ENCODE measurements at places on chromosomes 7 and 10.

GRCh38 chr10:91908337-91909116 lies 759 bp downstream of the FGFBP3 start:
- ATAC-seq, result peak; percentile 91

GRCh38 chr7:79176859-79177477 lies 276.5 kb downstream of the MAGI2 start:
- ATAC-seq, result peak; percentile 91

DNA sequence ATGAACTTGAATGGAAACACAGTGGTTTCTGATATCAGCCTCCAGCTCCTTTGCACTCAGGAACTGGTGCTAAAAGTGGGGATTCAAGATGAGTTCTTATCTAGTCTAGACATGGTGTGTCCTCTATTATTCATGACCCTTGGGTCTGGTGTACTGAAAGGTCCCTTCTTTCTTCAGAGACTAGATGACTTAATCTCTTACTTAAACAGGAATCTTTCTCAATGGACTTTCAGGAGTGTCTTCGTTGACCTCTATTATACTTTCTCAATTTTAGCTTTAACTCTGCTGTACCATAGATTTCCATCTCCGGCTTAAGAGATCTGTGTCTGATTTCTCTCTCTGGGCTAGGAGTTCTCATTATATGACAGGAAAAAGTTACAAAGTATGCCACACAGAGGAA lies 83.5 kb upstream of the INHBA start:
- ATAC-seq, result no peak

DNA sequence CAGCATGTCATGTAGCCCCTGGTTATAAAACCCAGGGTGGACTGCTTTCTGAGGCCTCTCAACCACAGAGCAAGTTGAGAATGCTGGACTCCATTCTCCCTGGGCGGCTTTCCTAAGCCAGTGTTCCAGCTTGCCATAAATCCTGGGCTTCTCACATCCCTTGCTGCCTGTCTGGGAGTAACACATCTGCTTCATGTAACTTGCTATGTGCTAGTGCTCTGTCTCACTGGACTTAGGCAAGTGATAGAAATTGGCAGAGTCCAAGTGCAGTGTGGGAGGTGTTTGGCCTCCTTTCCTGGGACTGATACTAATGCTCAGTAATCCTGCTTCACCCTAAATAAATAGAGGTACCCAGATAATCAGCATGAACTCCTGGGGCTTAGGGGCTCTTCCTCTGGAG lies 277.1 kb upstream of the POM121L12 start:
- no peak for ATAC-seq

- ATAC-seq, result no peak
Observed at GRCh38 chr10:3465406-3465891, 292.9 kb upstream of the PITRM1 start.

GRCh38 chr10:114581071-114581470 lies 77.0 kb downstream of the ABLIM1 start:
- ATAC-seq, result no peak

DNA sequence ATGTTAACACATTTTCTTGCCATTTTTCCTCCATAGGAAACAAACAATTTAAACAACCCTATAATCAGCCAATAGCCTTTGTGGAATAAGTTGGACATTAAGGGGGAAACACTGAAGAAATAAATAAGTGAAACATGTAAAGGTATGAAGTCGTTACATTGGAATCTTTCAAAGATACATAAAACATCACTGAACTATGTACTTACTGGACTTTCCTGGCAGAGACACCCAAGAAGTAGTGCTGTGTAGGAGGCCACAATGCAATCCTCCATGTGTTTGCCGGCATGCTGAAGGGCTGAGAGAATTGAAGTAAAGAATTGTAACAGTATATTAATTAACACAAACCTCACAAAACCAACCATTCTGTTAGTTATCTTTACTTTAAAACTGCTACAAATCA lies 76.5 kb upstream of the GRID1 start:
- ATAC-seq, result peak; percentile 40

DNA sequence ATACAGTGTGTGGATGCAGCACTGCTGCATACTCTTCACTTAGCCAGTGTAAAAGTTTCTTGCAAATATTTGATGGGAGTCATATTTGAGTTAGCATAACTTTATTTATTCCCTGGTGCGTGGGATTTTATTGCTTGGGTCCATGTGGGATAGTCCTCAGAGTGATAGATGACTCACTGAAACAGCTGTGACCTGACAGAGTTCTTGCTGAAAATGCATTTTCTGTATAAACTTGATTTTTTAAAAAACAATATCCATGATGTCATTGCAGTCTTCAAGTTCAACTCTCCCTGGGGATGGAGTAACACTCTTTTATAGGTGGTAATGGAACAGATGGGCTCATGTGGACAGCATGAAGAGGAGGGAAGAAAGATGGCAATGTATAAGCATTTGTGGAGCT lies 310.0 kb downstream of the PPP1R3A start:
- no peak for ATAC-seq

DNA sequence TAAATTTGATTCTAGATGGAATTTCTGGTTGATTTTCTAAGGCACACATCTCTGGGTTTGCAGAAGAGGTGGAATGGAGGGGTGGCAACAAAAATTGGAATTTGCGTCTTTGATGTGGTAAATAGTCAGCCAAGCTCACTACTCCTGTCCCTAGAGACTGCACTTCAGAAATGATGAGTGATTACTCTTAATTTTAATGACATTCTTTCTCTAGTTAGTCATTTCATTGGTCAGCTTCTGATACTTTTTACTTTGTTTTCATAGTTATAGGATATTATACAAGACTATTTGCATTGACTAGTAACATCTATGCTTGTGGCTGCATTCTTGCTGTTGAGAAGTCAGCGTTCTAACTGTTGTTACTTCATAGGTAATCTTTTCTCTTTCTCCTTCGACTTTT lies 658.3 kb downstream of the SUGCT start:
- peak; percentile 55 for ATAC-seq

GRCh38 chr7:106964466-106964865 lies 80.0 kb upstream of the PRKAR2B start:
- ATAC-seq, result no peak

GRCh38 chr10:49139028-49139845 lies 5.4 kb upstream of the FAM170B start:
- no peak for ATAC-seq

GRCh38 chr7:70694434-70694970 lies 437.4 kb upstream of the GALNT17 start:
- peak; percentile 14 for ATAC-seq

GRCh38 chr7:116499168-116500077 lies at the start of gene CAV2:
Gene CAV2 (plus strand): TSS chr7:116499738. CDS start chr7:116499782, 44 bp downstream.
- peak; percentile 76 for ATAC-seq

GRCh38 chr10:21214329-21214728 lies 311.2 kb downstream of the SKIDA1 start:
- ATAC-seq, result no peak

DNA sequence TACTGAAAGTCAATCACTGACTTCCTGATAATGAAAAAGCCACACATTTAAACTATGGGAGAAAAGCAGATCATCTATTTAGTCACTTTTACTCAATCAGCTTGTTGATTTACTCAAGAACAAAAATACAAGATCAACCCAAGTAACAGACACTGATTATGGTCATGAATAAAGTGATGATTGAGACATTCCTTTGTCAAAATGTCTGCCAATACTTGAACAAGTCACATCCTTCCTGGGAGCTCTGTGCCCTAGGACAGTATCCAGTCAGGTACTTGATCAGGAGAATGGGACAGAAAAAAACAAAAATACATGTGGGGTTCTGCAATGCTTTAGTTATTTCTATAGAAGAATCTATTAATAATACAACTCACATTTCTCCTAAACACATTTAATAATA lies 150.0 kb upstream of the NEBL start:
- no peak for ATAC-seq

DNA sequence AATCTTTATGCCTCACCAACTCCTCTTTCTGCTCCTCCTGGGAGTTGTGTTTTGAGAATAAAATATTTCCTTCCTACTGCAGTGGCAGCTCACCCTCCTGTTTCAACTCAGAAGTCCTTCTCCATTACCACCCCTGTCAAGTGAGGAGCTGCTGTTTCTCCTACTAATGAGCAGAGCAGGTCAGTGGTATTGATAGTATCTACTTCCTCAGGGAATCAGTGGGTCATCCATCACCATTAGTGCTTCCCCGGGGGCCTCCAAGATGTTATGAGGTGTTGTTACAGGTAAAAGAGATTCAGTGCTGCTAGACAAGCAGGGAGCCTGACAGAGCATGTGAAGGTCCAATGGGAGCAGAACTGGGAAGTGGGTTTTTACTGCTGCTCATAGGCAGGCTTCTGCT lies 795.2 kb downstream of the REEP3 start:
- no peak for ATAC-seq

GRCh38 chr10:121242741-121243608 lies 355.3 kb downstream of the FGFR2 start:
- ATAC-seq, result no peak

- ATAC-seq, result no peak
Observed at GRCh38 chr10:37549054-37549453, 308.4 kb downstream of the ZNF248 start.

DNA sequence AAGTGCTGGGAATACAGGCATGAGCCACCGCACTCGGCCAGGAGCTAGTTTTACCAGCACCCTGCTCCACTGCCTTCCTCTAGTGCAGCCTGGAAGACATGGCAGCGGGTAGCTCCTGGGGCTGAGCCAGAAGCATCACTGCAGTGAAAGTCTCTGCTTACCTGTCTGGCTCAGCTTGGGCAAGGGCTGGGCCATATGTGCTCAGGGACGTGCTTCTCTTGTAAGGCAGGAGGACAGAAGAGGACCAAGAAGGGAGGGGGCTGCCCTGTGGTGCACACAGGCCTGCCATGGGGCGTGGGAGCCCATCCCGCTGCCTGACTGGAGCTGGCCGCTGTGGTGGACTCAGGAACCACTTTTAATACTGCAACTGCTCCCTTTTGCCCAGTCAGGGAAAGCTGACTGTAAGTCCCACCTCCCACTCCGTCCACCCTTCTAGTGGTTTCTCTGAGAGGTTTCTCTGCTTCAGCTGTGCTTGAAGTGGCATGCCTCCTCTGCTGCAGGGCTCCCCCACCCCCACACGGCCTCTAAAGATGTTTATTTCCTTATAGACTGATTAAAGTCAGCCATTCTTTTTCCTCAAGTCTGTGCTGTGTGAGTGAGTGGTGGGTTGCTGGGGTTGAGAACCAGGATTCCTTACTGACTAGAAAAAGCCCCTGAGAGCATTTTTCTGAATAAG lies 25.3 kb upstream of the C10orf95 start:
- ATAC-seq, result no peak

DNA sequence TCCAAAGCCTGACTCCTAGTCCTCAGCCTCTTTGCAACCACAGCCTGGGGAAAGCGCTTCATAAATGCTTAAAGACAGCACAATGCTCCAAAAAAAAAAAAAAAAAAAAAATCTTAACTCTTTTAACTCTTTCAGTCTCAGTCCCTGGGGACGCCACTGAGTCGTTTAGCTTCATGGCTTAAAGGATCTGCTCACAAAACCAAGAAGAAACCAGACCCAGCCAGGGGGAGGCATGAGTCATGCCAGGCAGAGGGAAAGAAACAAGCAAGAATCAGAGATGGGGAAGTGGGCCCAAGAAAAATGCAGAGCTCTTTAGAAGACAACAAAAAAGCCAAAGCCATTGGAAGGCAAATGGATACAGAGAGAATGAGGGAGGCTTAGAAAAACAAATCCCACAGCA lies 32.5 kb upstream of the DOCK1 start:
- ATAC-seq, result no peak

- peak; percentile 92 for ATAC-seq
Observed at GRCh38 chr10:6786579-6787031, 206.5 kb upstream of the PRKCQ start.

GRCh38 chr10:133441780-133442179 lies 12.0 kb upstream of the SCART1 start:
- no peak for ATAC-seq

DNA sequence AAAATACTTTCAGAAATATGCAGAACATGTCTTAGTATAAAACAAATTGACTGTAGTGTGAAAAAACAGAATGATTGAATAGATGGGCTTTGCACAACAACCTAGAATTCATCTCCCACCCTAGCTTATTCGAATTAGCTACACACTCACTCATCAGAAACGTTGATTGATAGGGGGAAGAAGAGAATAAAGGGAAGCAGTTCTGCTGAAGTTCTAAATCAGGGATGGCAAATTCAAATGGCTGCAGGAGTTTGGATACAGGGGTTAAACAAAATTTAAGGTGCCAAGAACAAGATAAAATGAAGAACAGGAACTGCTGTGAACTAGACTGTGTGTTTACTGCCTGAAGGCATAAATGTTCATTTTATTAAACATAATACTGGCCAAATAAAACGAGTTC lies 9.0 kb downstream of the CD36 start:
- ATAC-seq, result no peak

DNA sequence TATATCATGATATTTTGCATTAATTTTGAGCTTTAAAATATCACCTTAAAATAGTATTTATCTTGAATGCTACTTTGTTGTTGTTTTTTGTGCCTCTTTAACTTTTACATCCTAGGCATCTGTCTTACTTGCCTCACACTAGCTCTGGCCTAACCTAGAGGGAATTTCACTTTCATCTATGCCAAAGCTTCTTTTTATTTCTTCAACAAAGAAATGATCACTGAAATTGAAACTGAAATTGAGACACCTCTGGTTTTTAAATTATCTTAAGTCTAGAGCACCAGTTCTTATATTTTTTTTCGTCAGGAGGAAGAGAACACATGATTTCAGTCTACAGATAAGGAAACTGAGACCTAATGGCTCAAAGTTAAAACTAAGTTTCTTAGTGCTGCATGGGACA lies 3.5 kb upstream of the SCIN start:
- ATAC-seq, result no peak

- ATAC-seq, result peak; percentile 55
Observed at GRCh38 chr10:102120991-102121738, 997 bp upstream of the LDB1 start.

- no peak for ATAC-seq
Observed at GRCh38 chr10:125175807-125176206, 15.4 kb upstream of the CTBP2 start.

DNA sequence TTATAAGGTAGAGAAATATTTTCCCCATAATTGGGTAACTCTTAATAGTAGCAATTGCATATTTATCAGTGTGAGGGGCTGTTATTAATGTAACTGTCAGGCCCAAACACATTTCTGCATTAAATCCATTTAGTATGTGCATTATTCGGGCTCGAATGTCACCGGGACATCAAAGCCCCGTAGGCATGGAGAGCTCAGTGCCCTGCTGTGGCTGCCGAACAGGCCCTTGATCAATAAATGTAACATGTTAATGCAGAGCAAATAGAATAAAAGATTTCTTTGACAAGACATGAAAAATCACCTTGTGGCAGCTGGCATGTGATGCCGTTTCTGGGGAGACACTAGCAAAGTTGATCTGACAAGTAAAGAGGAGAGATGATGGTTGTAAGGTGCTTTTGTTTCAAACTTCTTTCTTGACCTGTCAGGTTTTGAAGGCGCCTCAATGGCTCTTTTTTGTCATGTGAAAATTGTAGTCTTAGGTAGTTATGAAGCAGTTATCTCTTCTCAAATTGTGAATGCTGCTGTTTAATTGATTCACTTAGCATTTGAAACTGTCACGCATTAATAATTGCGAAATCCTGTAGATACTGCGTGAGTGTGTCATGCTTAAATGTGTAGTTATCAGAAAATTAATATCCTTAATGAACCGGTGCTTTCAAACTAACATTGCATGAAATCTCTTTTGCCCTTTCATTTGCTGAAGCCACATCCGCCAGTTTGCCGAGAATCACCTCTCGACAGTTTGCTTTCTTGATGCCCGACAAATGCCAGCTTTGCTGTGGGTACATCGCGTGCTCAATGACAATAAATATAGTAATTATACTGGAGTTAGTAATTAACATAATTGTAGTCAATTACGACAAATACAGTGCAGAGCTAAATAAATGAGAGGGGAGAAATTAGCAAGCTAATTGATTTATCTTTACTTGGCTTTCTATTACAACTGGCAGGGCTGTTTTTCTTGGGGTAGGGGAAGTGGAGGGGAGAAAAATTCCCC lies 19.5 kb downstream of the LRMDA start:
- ATAC-seq, result no peak

Measured in SK-N-SH treated with all-trans-retinoic acid at 6 μM for 48 hours (cell line).